ENCODE measurements at places on chromosomes 7 and 10.

DNA sequence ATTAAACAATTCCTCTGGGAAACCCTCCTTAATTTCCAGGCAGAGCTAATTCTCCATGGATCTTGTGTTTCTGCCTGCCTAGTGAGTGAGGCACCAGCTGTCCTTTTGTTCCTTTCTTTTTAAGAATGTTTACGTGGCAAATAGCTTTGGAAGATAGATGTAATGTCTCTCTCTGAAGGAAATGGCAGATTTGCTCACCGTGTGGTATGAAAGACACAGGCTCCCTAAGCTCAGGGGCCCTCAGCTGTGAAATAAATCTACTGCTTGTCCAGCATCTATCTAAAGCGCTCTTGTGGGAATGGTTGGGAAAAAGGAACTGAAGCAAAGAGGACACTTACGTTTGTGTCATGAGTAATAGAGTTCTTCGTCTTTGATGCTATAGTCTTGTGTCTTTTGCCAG lies 64.6 kb downstream of the FAS start:
- no peak for DNase-seq

- no peak for DNase-seq
Measured at GRCh38 chr7:50706469-50706937, 76.2 kb downstream of the GRB10 start.

DNA sequence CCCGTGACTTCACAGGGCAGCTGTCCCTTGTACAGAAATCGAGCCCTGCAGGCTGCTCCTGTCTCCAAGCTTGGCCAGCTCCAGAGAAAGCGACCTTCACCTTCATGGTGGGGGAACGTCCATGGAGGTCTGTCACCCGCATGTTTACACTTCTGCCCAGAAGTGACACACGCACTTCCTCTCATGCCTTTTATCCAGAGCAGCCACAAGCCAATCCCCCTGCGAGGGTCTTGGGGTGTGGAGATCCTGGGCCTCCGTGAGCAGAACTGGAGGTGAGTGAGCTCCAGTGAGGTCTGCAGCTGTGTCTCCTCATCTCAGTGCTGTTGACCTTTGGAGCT lies 139.0 kb upstream of the TNS3 start:
- DNase-seq: no peak

- DNase-seq: no peak
Measured at GRCh38 chr7:135245226-135246190, 11.9 kb downstream of the STRA8 start.

GRCh38 chr10:131142517-131143380 lies 168.8 kb downstream of the TCERG1L start:
- no peak for DNase-seq

GRCh38 chr7:14773729-14774271 lies 128.8 kb downstream of the DGKB start:
- no peak for DNase-seq

- no peak for DNase-seq
Measured at GRCh38 chr10:5450605-5451384, 38.4 kb downstream of the NET1 start.

- no peak for DNase-seq
Measured at GRCh38 chr10:113235508-113235907, 285.5 kb downstream of the TCF7L2 start.

DNA sequence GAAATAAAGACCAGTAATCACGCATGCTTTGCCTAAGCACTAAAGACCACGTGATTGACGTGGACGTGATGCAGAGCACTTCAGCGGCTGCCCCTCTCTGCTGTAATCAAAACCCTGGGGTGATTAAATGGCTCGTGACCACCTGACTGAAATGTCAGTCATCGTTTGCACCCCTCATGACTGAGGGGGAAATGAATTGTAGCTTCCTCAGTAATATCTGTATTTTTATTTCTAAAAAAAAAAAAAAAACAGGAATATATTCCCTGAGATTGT lies 148.1 kb upstream of the RSU1 start:
- no peak for DNase-seq

- no peak for DNase-seq
Measured at GRCh38 chr10:45095286-45095685, 94.6 kb downstream of the ZNF22 start.

DNA sequence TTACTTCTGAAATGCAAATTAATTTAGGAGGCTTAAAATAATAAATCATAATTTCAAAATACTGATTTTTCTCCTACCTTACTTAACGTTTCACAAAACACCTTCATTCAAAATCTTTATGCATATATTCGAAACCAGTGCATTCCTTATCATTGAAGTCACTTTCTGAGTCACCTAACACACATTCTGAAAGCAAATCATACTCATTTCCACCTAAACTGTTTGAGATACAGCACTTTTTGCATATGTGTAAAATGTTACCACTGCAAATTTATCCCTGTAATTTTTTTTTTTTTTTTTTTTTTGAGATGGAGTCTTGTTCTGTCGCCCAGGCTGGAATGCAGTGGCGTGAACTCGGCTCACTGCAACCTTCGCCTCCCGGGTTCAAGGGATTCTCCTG lies 15.7 kb downstream of the PPP3CB start:
- no peak for DNase-seq

- DNase-seq: no peak
Measured at GRCh38 chr7:111763221-111763801, 201.0 kb upstream of the IMMP2L start.

DNA sequence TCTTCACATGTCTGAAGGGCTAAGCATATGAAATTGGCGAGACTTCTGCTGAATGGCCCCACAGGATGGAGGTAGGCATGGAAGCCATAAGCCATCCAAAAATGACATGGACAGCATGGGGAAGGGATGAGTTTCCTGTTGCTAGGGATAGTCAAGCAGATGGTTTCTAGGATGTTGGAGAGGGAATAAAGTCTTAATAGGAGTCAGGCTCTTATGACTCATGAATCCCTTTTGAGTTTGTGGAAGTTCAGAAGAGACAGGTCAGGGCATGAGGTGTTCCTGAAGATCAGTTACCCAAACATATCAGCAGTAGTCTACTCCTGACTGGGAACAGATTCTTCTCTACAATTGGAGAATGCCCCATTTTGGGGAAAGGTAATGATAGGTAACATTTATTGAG lies 243.9 kb downstream of the REEP3 start:
- DNase-seq: no peak

DNA sequence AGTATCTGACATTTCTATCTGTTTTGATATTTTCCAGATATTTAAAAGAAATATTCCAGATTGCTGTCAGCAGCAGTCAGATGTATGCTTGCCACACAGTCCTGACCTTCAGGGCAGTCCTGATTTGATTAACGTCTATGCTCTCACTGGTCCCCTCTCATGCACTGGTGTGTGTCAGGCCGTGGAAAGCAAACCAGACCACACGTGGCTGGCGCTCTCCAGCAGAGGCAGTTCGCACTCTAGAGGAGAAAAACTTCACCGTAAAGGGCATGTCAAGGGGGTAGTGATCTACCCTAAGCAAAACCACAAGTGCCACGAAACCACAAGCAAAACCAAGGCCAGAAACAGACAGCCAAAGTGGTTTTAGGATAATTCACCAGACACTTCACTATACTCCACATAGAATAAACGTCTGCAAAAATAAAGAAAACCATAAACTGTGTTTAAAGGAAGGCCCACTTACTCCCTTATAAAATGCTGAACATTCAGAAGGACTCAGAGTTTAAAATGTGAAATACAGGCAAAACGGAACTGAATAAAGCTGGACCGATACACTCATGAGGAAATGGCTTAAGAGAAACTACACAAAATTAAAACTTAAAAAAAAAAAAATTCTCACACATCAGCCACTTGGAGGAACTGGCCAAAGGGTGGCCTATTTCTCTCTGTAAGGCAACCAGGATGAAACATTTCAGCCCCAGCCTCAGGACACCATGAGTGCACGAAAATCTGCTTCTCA lies 26.4 kb downstream of the PARP12 start:
- no peak for DNase-seq

DNA sequence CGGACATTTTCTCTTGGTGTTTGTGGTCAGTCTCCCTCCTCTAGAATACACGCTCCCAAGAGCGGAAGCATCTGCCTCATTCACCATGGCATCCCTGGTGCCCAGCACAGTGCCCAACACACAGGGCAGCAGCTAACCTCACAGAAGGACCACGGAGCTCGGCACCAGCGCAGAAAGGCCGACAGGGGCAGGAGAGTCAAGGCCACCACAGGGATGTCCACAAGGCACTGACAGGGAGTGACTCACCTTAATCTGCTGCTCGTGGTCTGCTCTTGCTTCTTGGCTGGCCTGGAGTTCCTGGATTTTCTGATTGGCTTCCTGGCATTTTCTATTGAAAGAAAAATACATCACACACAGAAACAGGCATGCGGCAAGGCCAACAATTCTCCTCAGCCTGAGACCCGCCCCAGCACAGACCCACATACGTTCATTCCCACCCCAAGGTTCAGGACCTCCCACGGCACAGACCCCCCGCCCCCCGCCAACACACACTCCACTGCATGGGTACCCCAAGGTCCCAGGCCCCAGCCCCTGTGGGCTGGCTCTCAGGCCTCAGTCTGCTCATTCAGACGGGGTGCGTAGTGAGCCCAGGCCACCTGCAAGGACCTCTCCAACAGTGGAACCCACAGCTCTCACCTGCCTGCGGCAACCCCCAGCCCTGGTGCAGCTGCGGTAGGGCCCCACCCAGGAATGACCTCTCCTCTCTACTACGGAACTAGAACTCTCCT lies 14.9 kb downstream of the MAD1L1 start:
- DNase-seq: no peak

GRCh38 chr7:1993031-1993695 lies 239.6 kb downstream of the MAD1L1 start:
- DNase-seq: no peak

GRCh38 chr7:72080865-72081510 lies 331.1 kb downstream of the CALN1 start:
- DNase-seq: no peak

- no peak for DNase-seq
Measured at GRCh38 chr7:20190560-20191390, 26.4 kb downstream of the MACC1 start.

DNA sequence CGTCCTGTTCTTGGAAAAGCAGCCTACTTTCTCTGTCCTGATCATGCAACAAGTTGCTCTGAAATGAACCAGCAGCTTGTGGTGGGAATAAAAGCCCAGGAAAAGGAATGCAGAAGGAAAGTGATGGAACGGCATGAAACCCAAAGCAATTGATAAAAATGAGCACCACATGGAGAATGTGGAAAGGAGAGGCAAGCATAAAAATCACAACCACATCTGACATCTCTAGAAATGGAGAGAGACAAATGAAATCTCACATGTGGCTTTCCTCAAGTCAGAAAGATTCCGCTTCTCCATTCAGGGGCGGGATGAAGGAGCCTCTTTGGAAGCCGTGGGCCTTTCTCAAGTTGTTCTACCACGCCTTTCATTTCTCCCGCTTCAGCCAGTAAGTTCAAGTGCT lies 631.7 kb upstream of the GALNT17 start:
- DNase-seq: no peak

- DNase-seq: no peak
Measured at GRCh38 chr7:129671266-129671665, 59.7 kb downstream of the NRF1 start.

GRCh38 chr7:48245751-48246472 lies 74.7 kb downstream of the ABCA13 start:
- DNase-seq: no peak

- DNase-seq: no peak
Measured at GRCh38 chr10:100793055-100793454, 47.7 kb downstream of the PAX2 start.

- no peak for DNase-seq
Measured at GRCh38 chr10:124376411-124376810, 42.3 kb downstream of the OAT start.

DNA sequence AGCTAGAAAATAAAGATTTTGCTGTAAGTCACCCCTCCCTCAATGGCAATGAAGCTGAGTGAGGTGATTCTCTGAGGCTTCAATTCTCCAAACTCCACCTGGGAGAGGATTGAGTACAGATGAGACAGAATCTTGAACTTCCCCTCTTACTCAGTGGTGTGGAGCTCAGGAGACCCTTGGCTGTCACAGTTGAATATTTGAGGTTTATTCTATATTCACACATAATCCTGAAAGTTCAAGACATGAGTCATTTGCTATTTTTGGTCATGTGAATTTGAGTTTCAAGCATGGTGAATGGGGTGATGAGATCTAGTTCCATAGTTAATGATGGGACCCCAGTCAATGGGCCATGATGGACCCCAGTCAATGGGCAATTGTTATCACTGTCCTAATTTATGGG lies 13.9 kb upstream of the TECTB start:
- no peak for DNase-seq

DNA sequence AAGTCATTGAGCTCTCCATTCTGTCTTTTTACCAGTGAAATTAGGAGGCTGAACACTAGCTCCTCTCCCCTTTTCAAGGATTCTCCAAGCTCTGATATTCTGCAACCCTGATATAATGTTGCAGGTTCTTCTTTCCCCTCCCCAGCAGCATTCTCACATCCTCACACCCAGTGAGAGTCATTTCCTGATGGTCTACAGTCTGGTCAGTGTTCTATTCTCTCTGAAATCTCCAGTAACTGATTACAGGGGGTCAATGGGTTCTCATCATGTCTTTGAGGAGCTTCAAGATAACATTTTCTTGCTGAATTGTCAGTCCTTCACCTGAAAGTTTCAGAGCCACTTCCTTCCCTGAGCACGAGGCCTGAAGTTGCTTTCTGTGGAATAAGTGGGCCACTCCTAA lies 299.4 kb downstream of the PTEN start:
- DNase-seq: no peak

DNA sequence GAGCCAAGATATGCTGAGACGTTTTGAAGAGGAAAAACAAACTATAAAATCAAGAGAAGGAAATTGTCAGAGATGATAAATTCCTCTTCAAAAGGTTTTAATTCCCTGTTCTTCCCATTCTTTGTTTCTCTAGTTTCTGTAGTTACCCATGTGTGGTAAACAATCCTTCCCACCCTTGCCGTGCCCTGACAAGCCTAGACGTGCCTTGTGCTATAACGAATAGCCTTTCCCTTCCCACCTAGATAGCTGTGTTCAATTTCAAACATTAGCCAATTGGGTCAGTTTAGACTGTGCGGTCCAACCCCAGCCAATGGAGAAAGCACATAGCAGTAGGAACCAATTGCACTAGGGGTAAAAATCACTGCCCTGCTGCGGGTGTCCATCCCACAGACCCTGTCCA lies 138.1 kb downstream of the RALA start:
- no peak for DNase-seq

- DNase-seq: no peak
Measured at GRCh38 chr7:155213385-155213784, 84.3 kb upstream of the INSIG1 start.

Measured in stimulated activated CD8-positive, alpha-beta memory T cell treated with anti-CD3 and anti-CD28 coated beads, Interleukin-2, amount 100 ng/mL, for 1 hour (primary cell).